ENCODE measurements at places on chromosomes 7 and 10. TPM values are rescaled to one million over a fixed set of nuclear protein-coding genes. Genes with fewer than 3 reads are reported as not detected.

- H3K27ac ChIP-seq = no peak overlapping the region
- DNase-seq = no peak
- no peaks in the 10 kb centered on the region for H3K4me1 ChIP-seq
- no peaks in the 10 kb centered on the region for H3K27me3 ChIP-seq
Measured at GRCh38 chr7:91140286-91140685, 123.9 kb upstream of the FZD1 start.

GRCh38 chr7:142172932-142173331 is 61.4 kb downstream of the MGAM2 start:
- H3K27me3 ChIP-seq = no peaks in the 10 kb centered on the region
- H3K36me3 ChIP-seq = no peaks in the 10 kb centered on the region
- no peak for DNase-seq
- no peaks in the 10 kb centered on the region for H3K4me1 ChIP-seq
- no peak overlapping the region for H3K4me3 ChIP-seq

GRCh38 chr7:73851410-73852338 is 9.3 kb upstream of the TMEM270 start:
- no peaks in the 10 kb centered on the region for H3K27me3 ChIP-seq
- peak overlapping the region; percentile 77 for H3K27ac ChIP-seq

DNA sequence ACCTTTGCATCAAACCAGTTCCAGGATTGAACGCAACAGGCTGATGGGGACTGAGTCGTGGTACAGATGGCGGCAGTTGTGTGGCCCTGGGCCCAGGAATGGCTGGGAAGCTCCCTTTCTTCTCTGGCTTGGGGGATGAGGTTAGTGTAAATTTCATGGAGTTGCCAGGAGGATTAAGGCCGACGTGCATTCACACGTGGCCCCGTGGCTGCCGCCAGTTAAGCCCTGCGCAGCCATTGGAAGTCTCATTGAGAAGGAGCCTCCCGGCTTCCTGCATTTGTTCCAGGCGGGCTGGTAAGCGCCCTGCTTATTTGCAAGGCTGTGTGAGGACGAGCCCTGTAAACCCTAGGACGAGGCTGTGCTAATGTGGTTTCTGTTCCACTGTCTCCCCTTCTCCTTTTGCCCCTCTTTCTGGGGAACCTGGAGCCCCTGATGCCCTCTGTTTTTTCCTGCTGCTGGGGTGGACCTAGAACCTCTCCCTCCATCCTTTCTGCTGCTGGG is 174.7 kb upstream of the TNRC18 start:
- peaks cover 36% of the 10 kb centered on the region for H3K4me1 ChIP-seq
- DNase-seq = no peak
- H3K36me3 ChIP-seq = no peaks in the 10 kb centered on the region
- H3K27ac ChIP-seq = no peak overlapping the region
- no peak overlapping the region for H3K4me3 ChIP-seq

DNA sequence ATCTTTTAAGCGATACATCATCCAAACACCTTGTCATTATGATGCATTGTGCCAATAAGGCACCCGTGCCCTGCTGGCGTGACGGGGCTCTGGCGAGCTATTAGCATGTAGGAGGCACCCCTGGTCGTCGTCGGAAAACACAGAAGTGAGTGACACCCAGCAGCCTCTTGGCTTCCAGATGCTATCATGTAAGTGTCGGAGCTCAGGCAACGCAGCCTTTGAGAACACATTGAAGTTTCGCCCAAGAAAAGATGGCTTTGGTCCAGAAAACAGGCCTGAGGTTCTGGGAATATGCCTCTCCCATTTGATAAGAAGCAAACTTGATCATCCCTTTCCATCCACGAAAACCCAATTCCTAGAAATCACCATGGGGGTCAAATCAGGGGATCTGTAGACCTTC is 555.3 kb downstream of the GALNT17 start:
- no peaks in the 10 kb centered on the region for H3K4me1 ChIP-seq
- no peak for DNase-seq
- no peak overlapping the region for H3K4me3 ChIP-seq
- H3K27me3 ChIP-seq = no peaks in the 10 kb centered on the region
- H3K36me3 ChIP-seq = no peaks in the 10 kb centered on the region

DNA sequence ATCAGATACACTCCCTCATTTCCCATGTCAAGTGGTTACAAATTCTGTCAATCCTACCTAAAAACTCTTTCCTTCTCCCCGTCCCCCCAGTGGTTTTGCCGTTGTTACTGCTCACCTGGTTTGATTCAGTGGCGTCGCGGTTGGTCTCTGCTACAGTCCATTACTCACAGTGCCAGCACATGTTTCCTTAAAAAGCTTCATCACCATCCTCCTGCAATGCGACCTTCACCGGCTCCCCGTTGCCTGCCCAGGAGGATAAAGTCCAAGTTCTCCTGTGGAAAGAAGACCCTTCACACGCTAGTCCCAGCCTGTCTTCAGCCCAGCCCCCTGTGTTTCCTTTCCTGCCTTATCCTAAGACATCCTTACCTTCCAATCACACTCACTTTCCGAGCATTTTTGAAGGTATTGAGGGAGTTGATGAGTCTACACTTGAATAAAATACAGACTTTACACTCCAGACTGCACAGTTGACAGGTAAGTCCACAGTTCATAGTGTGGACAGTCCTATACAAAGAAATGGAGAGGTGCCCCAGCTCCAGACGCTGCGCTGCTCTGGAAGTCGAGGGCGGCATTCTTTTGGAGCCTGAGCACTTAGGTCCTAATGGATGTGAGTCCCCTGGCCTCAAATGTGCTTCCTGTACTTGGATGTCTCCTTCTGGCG is 3.4 kb upstream of the LARP4B start:
- no peak overlapping the region for H3K27ac ChIP-seq
- DNase-seq = no peak
- H3K27me3 ChIP-seq = no peaks in the 10 kb centered on the region
- peaks cover 5% of the 10 kb centered on the region for H3K4me1 ChIP-seq
- no peaks in the 10 kb centered on the region for H3K36me3 ChIP-seq
- no peak overlapping the region for H3K4me3 ChIP-seq

DNA sequence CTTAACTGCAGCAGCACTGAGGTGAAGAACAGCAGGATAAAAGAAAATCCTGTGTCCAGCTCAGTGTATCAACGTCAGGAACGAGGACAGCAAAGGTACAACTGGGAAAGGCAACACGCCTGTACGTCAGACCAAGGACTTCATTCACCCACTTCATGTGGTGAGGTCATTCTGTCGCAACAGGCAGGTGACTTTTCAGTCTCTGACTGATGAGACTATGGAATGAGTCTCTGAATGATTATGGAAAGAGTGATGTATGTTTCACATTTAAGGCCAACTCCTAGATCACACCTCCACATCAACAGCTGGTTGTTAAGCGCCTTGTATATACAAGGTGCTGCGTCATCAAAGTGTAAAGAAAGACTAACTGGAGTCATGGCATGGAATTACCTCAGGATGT is 297.6 kb upstream of the SP8 start:
- DNase-seq = no peak
- no peaks in the 10 kb centered on the region for H3K27me3 ChIP-seq
- no peak overlapping the region for H3K4me3 ChIP-seq
- H3K36me3 ChIP-seq = no peaks in the 10 kb centered on the region
- H3K27ac ChIP-seq = no peak overlapping the region

DNA sequence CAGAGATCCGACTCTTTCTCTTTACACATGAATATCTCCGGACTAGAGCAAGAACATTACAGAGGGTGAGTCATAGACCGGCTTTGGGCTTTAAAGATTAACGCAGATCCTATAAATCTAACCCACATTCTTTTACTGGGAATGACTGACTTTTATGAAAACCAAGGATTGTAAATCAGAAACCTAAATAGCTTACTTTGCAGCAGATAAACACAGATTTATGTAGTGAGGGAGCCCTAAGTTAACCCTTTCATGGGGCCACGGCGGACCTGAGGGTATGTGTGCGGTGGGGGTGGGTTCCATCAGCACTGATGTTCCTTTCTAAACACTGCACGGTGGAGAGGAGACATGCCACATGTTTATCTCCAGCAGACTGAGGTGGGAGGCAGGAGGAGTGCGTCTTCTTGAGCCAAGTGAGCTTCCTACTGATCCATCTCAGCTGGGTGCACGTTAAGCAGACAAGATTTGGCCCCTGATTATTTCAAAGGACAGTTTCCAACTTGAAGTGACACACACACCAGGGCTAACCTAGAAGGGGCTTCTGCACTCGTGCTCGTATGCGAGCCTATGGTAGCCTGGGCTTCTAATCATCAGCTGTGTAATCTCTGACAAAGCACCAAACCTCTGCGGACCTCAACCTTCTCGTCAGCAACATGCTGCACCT is 127.6 kb downstream of the WDR11 start:
- peaks cover 4% of the 10 kb centered on the region for H3K27me3 ChIP-seq
- peak overlapping the region; percentile 31 for H3K4me3 ChIP-seq
- peaks cover 14% of the 10 kb centered on the region for H3K4me1 ChIP-seq
- H3K27ac ChIP-seq = peak overlapping the region; percentile 87
- no peak for DNase-seq

GRCh38 chr7:135207406-135208101 is 3.8 kb downstream of the WDR91 start:
- H3K27me3 ChIP-seq = no peaks in the 10 kb centered on the region
- peaks cover 16% of the 10 kb centered on the region for H3K36me3 ChIP-seq
- no peak overlapping the region for H3K4me3 ChIP-seq
- no peak for DNase-seq

DNA sequence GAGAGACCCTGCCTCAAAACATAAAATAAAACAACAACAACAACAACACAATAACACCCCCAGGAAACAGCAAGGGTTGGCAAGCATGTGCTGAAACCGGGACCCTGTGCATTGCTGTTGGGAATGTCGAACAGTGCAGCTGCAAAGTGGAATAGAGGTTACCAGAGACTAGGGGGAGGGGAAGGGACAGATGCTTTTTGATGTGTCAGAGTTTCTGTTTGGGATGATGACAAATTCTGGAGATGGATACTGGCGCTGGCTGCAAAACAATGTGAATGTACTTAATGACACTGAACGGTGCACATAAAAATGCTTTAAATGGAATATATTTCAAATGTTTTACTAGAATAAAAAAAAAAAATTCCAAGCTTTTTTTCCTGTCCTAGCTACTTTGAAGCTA is 241.8 kb downstream of the TEX36 start:
- H3K4me3 ChIP-seq = no peak overlapping the region
- no peaks in the 10 kb centered on the region for H3K36me3 ChIP-seq
- no peak overlapping the region for H3K27ac ChIP-seq
- no peaks in the 10 kb centered on the region for H3K27me3 ChIP-seq

DNA sequence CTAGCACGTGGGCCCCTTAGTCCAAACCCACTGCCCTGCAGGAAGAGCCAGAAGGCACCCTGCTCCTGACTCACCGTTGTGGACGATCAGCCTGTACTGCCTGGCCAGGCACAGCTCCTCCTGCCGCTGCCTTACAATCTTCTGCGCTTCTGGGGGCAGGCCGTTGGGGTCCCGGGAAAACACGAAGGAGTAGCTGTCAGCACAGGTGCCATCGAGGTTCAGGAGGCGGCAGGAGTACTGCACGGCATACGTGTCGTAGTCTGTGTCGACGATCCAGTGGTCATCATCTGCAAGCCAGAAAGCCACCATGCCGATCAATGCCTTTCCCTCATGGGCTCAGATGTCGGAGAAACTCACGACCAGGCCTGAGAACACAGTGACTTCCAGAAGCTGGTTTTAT is 7.3 kb downstream of the RBP4 start:
- H3K27me3 ChIP-seq = no peaks in the 10 kb centered on the region
- DNase-seq = peak; percentile 33
- no peak overlapping the region for H3K4me3 ChIP-seq
- H3K36me3 ChIP-seq = no peaks in the 10 kb centered on the region
- no peak overlapping the region for H3K27ac ChIP-seq
- H3K4me1 ChIP-seq = peaks cover 3% of the 10 kb centered on the region

DNA sequence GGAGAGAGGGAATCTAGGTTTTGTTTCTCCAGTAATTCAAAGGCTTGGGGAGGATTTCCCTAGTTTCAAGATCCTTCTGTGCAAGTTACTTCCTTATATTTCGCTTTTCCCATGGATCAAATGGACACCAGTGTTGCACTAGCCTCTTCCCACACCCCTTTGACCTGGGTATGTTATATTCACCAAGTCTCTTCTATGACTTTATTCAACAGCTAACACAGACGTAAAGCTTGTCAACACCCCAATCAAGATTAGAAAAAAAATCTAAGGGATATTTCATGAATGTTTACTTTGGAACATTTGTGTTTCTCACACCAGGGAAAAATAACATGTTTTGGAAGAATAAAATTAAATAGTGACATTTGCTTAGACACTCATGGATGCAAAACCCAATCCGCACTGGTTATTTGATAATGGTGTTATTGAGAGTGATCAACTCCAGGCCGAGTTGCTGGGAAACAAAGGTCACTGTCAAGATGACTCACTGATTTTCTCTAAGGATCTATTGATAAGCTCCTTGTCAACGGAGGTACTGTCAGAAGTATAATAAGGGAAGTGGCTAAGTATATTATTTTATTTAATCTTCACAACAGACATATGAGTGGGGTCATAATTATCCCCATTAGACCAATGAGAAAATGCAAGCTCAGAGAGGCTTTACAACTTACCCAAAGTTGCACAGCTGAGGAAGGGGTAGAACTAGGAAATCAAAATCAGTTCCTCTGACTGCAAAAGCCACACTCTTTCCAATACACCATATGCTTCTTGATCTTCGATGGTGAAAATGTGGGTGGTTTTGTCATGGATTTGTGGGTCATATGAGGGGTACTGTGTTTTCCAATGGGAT is 52.2 kb downstream of the CREB3L2 start:
- H3K4me1 ChIP-seq = peaks cover 43% of the 10 kb centered on the region
- no peak for DNase-seq
- no peak overlapping the region for H3K27ac ChIP-seq
- H3K36me3 ChIP-seq = no peaks in the 10 kb centered on the region
- no peak overlapping the region for H3K4me3 ChIP-seq
- no peaks in the 10 kb centered on the region for H3K27me3 ChIP-seq

DNA sequence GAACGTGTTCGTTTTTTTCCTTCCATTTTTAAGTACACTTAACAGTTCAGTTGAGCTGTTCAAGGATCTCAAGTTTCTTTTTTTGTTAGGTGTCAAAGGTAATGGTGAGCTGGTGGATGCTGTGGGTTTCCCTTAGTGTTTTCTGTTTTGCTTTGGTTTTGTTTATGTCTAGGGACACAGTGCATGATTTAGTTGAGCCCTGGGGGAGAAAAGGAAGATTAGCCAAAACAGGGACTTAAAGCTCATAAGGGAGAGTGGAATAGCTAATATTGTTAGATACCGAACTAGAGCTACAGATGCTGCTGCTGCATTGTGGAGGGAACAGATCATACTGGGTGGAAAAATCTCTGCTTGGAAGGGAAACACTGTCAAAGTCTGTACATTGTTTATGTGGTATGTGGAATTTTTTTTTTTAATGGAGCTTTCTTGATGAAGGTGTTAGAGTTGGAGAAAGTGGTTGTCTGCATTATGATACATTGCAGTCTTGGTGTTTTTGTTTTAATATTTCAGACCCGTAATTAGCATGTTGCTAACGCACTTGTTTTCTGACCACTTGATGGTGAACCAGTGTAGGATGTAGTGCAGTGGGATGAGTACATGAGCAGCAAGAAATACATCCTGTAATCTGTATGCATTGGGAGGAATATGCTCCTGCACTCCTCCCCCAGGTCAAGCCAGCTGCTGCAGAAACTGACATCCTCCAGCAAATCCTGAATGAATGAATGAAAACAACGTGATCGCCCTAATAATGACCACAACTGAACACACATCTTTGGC is 2.1 kb downstream of the GLCCI1 start:
- no peaks in the 10 kb centered on the region for H3K4me1 ChIP-seq
- H3K27me3 ChIP-seq = no peaks in the 10 kb centered on the region
- peak overlapping the region; percentile 49 for H3K4me3 ChIP-seq

ZNF727 gene
- total RNA-seq = 3.2 TPM

CDCA7L gene
- 33.4 TPM for total RNA-seq

STEAP2 gene
- total RNA-seq = 4.7 TPM

GPR26 gene
- not detected for total RNA-seq

TDRD1 gene
- total RNA-seq = 0.13 TPM

KEL gene
- total RNA-seq = 9.2 TPM
